K562 (cell line): ENCODE measurements at places on chromosomes 16 and 17.

DNA sequence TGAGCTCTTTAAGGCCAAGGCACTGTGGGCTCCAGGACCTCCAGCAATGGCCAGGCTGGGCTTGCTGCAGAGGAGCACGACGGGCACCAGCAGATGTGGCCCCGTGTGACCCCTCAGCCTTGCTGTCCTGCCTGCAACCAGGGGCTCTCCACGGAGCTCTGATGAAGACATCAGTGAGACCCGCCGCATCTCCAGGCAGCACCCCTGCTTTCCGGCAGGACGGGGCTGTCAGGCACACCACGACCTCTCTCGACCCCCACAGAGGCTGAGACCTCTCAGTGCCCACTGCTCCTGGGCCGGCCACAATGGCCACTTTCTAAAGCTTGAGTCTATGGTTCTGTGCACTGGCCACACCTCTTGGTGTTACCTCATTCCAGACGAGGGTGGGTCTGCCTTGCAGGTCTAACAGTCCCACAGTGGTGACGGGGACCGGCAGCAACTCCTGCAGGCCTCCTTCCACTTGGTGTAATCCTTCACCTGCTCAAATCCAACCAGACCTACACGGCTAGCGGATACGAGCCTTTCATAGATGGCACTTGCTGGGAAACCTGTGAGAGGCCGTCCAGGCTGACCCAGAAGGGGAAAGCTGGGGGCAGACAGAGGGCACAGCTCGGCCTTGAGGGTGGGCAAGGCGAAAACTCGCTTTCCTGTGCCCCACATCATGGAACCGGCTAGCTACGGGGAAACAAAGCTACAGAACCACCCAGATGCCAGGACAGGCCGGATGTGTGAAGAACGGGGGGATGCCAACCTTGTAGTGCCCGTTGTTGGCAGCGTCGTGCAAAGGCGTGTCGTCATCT, 70.5 kb downstream of the ZNF778 start:
- DNase-seq, result no peak

- no peak for DNase-seq
Observed at GRCh38 chr17:1029196-1029921, 32.4 kb downstream of the TIMM22 start.

DNA sequence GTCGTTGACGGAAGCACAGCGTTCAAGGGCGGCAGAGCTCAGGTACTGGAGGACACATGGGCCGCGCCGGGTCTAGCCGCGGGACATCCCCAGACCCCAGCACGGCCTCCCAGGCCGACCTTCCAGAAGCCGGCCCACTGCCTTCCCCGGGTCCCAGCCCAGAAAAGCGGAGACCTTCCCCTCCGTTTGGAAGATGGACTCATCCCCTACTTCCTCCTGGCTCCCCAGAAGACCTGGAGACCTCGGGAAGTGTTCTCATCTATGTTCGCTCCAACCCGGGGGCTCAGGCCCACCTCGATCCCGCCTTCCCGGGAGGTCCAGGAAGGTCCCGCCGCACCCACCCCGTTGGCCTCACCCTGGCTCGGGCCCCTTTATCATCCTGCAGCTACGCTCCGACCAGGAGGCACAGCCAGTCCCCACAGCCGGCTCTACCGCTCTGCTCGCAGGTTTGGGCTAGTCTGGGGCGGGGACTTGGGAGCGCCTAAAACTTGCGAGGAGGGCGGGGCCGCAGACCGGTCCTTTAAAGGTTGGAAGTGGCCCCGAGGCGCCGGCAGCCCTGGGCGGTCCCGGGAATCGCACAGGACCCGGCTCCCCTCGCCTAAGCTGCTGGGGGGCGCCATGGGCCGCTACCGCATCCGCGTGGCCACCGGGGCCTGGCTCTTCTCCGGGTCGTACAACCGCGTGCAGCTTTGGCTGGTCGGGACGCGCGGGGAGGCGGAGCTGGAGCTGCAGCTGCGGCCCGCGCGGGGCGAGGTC, at the start of gene ALOX12:
Gene ALOX12 (plus strand): TSS at position 550 of the 756 bp plus-strand sequence. CDS start 69 bp downstream, at position 619.
- DNase-seq, result no peak

DNA sequence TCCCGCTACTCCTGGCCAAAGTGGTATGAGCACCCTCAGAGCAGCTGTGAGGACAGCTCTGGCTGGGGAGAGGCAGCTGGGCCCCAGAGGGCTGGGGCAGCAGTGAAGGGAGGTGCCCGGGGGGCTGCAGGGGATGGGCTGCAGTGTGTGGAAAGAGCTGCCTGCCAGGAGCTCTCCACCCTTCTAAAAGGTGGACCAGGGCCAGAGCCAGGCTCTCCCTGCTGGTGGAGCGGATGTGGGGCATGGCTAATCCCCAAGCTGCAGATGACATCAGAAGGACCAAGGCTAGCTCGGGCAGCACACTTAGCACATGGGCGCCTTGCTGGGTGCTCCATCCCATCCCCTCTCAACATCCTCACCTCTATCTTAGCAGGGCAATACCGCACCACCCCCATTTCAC, 103.1 kb downstream of the SDK2 start:
- no peak for DNase-seq

DNA sequence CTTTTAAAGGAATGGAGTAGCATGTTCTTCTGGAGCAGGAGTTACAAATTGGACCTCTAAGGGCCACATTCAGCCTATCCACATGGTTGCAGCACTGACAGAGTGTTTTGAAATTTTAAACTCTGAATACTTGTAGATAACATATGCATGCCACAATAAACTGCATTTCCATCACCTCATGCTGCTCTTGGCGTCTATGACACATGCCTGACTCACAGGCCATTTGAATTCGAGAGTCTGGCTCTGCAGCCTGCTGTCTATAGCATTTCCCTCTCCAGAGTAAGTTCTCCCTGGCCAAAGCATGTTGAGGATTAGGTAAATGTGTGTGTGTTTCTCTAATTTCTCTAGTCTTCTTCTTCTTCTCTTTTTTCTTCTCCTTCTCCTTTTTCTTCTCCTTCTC, 28.7 kb upstream of the MYOCD start:
- no peak for DNase-seq

- DNase-seq, result no peak
Observed at GRCh38 chr17:80963812-80964543, 27.7 kb upstream of the CHMP6 start.

- DNase-seq, result no peak
Observed at GRCh38 chr16:48451323-48451722, 66.1 kb upstream of the SIAH1 start.

GRCh38 chr17:50768346-50768761, 1.0 kb upstream of the ANKRD40CL start:
- peak; percentile 5 for DNase-seq

DNA sequence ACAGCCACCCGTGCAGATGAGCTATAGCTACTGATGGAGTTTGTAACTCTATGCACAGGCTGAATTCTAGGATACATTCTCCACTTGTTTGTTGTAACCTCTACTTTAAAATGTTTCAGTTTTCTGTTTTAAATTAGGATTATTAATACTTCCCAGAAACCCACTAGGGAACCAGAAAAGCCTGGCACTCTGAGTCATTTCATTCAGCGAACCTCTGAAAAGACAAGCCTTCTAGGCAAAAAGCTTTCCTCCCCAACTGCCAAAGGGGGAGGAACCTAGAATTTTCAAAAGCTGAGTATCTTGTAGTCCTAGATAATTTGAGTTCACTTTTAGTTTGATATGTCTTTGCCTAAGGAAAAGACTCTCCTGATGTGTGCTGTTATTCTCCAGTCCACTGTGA, 43.2 kb downstream of the GOSR1 start:
- DNase-seq, result no peak

GRCh38 chr17:74125156-74125555, 78.3 kb upstream of the RPL38 start:
- DNase-seq, result no peak

- DNase-seq, result no peak
Observed at GRCh38 chr16:31090540-31090939, 1.8 kb upstream of the PRSS53 start.

DNA sequence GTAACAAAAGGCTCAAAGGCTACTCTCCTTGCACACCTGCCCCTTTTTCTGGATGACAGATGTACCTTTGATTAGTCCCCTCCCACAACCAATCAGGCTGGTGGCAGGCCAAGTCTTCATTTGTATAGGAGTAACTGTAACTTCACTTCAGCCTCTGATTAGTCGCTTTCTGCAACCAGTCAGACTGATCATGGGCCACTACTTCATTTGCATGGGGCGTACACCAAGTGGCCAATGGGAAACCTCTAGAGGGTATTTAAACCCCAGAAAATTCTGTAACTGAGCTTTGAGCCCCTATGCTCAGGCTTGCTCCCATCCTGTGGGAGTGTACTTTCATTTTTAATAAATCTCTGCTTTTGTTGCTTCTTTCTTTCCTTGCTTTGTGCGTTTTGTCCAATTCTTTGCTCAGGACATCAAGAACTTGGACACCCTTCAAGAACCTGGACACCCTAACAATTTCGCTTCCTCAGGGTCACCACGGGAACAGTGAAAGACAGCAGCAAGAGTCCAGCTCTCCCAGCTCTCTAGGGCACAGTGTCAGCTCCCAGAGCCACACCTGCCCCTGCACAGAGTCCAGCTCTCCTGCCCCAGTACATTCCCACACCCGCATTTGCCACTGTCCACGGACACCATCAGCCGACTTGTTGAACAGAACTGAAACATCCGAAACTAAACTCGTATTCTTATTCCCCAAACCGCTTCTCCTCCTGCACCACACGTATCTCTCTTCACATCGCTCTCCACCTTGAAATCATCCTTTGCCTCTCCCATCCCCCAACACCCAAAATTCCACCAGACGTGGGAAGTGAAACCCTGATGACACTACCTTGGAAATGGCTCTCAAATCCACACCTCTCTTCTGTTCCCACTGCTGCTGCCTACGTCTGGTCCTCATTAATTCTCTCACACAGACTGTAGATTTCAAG, 53.4 kb downstream of the ABCC12 start:
- no peak for DNase-seq

DNA sequence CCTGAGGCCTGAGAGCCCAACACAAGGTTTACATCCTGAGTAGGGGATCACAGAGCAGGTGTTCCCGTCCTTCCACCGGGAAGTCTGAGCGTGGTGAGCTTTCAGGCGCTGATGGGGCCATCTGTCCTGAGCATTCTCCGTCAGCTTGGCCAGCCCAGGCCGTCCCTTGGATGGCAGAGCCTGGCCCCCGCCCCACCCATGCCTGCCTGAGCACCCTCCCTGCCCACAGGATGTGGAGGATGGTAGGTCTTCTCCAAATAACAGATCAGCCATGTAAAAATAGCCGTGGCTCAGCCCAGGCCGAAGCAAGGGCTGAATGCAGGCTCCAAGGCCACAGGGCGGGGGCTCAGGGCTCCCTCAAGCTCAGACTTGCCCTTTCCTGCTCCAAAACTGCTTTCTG, 20.2 kb downstream of the SPNS2 start:
- DNase-seq, result no peak

GRCh38 chr17:10875984-10876555, 38.2 kb upstream of the PIRT start:
- peak; percentile 47 for DNase-seq

- no peak for DNase-seq
Observed at GRCh38 chr16:74982256-74982655, 2.7 kb downstream of the WDR59 start.

DNA sequence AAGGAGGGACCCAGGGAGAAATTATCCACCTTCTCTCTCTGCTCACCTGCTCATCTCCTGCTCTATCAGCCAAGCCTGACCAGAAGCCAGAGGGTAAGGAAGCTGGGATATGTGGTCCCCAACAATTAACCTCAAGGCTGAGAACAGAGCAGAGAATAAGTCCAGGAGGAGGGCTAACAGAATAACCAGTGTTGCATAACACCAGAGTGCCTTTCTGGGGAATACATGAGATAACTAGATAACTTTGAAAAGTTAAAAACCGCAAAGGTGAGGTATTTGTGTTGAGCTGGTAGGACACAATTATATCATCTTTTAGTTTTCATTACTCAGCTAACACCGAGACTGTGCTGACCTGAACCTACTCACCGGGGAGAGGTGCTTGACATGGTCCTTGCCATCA, 180.8 kb downstream of the SALL1 start:
- DNase-seq, result no peak
